Inflammatory macrophage (primary cell): ENCODE measurements at places on chromosomes 6 and 20.

- no peak for DNase-seq
These were observed 19.5 kb downstream of the FERMT1 start for GRCh38 chr20:6103301-6103700.

DNA sequence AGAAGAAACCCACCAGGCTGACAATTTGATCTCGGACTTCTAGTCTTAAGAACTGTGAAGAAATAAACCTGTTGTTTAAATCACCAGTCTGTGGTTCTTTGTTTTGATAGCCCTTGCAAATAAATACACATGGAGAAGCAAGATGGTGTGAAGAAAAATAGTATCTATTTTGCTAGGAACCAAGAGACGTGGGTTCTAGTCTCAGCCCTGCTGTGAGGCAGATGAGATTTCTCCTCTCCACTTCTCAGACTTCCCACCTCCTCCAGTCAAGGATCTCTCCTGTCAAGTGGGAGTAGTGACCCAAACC, 294.9 kb upstream of the JARID2 start:
- no peak for DNase-seq

GRCh38 chr6:40398810-40399477, 188.2 kb downstream of the LRFN2 start:
- DNase-seq, result no peak

GRCh38 chr6:150026976-150027805, 1.9 kb upstream of the RAET1L start:
- no peak for DNase-seq

DNA sequence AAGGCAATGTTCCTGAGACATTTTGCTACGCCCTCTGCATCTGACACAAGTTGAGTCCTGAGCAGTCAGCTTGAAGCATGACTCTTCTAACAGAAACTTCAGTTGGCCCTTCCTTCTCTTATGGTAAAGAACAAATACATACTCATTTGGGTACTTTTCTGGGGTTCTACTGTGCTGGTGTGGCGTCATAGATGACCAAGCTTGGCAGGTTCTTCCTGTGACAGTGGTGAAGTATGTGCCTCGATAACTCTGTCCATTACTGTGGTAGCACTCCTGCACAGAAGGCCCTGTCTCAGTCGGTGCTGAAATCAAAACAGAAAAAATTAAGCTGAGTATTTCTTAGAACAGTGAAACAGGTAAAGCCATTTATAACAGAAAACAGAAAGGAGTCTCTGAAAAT, 152.5 kb downstream of the SLC22A3 start:
- DNase-seq, result no peak

DNA sequence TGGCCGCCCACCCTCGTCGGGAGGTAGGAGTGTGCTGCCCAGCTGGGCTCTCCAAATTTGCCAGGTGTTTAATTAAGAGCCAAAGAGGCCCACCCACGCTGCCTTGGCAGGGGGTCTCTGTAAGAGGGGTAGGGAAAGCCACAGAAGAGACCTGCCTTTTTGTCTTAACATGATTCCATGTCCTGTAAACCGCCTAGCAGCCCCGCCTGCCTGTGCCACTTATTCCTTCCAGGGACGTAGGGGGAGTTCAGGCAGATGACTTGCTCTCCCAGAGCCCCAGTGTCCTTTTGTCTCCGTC, 2.1 kb downstream of the FAM210B start:
- DNase-seq, result no peak

GRCh38 chr6:7042654-7043545, 64.9 kb upstream of the RREB1 start:
- DNase-seq, result peak; percentile 62

DNA sequence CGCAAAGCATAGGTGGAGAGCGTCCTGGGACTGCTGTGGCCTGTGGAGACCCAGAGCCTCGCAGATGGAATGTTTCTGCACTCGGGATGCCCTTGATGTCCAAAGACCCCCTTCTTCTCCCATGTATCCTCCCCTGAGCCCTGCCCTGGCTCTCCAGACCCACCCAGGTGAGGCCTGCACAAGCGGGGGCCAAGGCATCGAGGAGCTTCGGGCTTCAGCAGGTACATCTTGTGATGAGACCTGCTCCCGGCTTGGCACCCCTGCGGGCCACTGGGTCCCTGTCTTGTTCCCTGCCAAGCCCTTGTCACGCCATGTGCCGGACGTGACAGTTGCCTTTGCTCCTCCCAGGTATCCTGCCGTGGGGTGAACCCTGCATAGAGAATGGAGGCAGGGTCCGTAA, 85.2 kb downstream of the RAMACL start:
- DNase-seq, result no peak
